Right hindlimb (tissue), 1 donor: ENCODE measurements at places on chromosomes 1 and 21.

GRCh38 chr1:99766378-99766800 lies at the start of gene FRRS1:
FRRS1 (minus strand) TSS chr1:99766635; CDS start chr1:99748768, 17,867 bp downstream.
- peak; percentile 68 for DNase-seq

GRCh38 chr1:172697534-172698002 lies 38.7 kb downstream of the FASLG start:
- no peak for DNase-seq

- DNase-seq: no peak
These were observed 88.8 kb downstream of the RGL1 start for GRCh38 chr1:183893561-183894289.

- no peak for DNase-seq
These were observed 20.2 kb downstream of the PLEKHA6 start for GRCh38 chr1:204339541-204339940.

- peak; percentile 57 for DNase-seq
These were observed 7.8 kb upstream of the MEF2D start for GRCh38 chr1:156508205-156508954.

- no peak for DNase-seq
These were observed 12.5 kb downstream of the MAST2 start for GRCh38 chr1:45815667-45816458.

DNA sequence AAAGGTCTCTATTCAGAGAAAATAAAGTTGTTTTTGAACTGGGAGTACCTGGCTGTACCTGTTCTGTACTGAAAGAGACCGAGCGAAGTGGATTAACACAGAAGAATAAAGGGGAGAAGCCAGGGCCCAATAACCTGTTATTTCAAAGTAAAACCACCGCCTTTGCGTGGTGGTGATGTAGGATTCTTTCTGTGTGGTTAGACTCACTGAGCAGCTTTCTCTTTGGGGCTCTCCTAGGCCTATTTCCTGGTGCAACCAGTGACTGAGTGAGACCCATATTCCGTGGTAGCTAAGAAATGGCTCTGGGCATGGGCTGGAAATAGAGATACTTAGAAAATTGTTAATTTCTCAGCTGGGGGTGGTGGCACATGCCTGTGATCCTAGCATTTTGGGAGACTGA lies 99.9 kb downstream of the XCL2 start:
- no peak for DNase-seq

- DNase-seq: no peak
These were observed 36.6 kb downstream of the GATAD2B start for GRCh38 chr1:153886127-153886526.

DNA sequence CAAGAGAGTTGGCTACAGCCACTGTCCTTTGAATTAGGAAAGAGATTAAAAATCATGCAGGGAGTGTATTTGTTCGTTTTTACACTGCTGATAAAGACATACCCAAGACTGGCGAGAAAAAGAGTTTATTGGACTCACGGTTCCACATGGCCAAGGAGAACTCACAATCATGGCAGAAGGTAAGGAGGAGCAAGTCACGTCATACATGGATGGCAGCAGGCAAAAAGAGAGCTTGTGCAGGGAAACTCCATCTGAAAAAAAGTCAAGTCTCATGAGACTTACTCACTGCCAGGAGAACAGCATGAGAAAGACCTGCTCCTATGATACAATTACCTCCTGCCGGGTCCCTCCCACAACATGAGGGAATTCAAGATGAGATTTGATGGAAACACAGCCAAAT lies 1595.2 kb downstream of the KCNT2 start:
- no peak for DNase-seq

- DNase-seq: peak; percentile 76
These were observed 78.1 kb downstream of the IER5 start for GRCh38 chr1:181166377-181167196.

DNA sequence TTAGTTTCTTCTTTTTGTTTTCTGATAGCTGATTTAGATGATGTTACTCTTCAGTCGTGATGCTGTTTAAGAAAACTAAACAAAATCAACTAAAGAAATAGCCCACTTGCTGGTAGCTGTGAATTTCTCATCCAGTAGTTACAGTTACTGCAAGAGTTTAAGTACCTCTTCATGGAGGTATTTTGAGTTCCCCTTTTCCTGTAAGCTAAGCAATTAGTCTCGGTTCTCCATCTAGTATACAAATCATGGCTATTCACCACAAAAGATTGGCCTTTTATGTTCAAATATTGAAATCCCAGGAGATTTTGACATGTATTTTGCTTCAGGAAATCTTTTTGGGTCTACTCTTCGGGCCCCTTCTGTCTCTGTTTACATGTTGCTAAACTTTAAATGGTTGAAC lies 31.1 kb downstream of the HUNK start:
- DNase-seq: no peak

DNA sequence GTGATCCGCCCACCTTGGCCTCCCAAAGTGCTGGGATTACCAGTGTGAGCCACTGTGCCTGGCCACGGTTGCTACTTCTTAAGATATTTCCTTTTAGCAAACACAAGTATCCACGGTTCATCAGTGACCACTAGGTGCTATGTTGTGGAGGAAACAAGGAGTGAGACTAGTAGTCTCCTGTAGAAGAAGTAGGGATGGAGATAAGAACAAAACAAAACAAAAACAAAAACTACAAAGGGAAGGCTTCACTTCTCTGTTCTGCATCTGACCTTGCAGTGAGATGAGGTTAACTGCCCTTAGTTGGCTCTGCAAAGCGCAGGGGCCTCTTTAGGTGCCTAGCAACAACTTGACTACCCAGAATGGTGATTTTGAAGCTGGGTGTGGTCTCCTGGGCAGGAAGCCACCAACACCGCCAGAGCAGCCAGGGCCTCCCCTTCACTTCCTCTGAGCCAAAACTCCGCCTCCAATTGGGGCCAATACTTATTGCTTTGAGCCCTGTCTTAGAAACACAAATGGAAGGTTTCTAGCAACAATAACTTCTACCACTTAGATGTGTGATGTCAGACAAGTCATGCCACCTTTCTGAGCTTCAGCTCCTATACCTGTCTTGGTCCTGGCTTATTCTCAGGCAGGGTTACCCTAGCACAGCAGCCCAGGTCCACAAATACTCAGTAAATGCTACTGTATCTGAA lies 12.8 kb upstream of the CDC42 start:
- DNase-seq: peak; percentile 90

DNA sequence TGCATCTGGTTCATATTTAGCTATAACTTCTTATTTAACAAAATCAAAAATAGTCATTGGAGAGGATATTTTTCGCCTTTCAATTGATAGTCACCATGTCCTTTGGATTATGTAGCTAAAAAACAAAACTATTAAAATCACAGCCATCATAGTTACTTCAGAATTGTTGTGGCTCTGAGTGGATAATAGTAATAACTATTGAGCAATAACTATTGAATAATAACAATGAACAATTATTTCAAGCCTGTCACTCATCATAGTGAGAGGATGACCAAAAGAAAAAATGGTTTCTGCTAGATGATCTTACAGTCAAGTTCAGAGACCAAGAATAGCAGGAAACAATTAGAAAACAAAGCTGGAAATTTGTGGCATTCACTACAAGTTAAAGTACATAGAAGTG lies 38.4 kb upstream of the AGL start:
- DNase-seq: no peak

GRCh38 chr1:212688341-212689047 lies 11.1 kb downstream of the BATF3 start:
- no peak for DNase-seq

- DNase-seq: no peak
These were observed 254.4 kb downstream of the BRINP2 start for GRCh38 chr1:177425199-177425598.

- no peak for DNase-seq
These were observed 18.5 kb downstream of the UBE2G2 start for GRCh38 chr21:44783020-44783696.

- no peak for DNase-seq
These were observed 45.2 kb downstream of the MAN1A2 start for GRCh38 chr1:117412472-117412871.

DNA sequence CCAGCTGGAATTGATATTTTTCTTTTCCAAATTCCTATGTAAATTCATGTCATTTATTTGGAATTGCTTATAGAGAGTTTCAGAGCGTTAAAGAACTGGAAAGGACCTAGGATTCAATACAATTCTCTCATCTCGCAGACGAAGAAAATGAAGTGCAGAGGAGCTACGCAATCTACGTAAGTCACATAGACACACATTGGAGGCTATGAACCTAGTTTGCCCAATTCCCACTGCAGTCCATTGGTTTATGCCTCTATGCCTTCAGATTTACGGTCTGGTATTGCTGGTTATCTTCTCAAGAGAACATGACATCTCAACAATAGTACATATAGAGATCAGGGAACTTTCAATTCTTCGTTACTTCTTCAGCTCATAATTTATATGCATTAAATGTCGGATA lies 971 bp upstream of the RNF2 start:
- no peak for DNase-seq

GRCh38 chr21:42009018-42009830 lies 936 bp downstream of the ZBTB21 start:
- DNase-seq: peak; percentile 72

DNA sequence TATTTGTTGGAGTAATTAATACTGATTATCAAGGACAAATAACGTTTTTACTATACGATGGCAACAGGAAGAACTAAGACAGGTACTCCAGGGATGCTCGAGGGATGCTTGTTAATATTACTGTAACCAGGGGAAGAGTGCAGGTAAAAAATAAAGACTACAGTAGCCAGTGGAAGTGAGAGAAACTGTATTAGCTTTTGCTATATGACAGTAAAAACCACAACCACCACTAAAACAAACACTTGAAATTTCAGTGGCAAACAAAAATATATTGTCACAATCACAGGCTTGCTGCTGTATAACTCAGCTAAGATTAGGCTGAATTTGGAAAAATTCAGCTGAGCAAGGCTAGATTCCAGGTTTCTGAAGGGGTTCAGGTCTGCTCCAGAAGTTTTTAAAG lies 812.6 kb upstream of the ADGRL4 start:
- DNase-seq: no peak

DNA sequence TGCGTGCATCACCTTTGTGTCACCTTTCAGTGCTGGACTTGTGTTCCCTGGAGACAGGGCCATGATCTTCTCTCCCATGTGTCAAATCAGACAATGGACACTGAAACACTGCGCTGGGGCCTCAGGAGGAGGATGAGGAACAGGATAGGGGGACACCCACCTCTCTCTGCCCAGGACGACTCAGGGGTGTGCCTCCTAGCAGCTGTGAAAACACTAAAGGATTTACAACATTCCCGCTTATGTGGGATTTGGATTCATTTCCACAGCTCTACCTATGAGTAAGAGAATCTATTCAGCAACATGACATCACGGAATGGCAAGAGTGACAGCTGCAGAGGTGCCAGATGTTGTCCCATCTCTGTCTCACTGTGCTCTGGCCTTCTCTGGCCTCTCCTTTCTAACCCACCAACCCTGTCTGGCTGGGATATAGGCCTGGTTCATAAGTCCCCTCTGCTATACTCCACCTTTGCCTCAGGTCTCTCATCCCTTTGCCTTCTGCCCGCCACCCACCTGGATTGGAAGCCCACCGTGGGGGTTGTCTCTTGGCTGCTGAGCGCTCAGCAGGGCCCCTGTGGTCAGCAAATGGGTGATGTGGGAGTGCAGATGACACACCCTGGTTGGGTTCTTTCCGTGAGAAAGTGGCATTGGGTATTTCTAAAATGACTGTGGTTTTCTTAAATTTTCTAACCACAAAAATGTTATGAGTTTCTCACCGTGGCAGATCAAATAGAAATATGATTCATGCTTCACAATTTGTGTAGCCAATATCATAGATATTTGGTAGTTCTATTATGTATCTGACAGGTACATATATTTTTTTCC lies 47.1 kb upstream of the TLR5 start:
- no peak for DNase-seq

DNA sequence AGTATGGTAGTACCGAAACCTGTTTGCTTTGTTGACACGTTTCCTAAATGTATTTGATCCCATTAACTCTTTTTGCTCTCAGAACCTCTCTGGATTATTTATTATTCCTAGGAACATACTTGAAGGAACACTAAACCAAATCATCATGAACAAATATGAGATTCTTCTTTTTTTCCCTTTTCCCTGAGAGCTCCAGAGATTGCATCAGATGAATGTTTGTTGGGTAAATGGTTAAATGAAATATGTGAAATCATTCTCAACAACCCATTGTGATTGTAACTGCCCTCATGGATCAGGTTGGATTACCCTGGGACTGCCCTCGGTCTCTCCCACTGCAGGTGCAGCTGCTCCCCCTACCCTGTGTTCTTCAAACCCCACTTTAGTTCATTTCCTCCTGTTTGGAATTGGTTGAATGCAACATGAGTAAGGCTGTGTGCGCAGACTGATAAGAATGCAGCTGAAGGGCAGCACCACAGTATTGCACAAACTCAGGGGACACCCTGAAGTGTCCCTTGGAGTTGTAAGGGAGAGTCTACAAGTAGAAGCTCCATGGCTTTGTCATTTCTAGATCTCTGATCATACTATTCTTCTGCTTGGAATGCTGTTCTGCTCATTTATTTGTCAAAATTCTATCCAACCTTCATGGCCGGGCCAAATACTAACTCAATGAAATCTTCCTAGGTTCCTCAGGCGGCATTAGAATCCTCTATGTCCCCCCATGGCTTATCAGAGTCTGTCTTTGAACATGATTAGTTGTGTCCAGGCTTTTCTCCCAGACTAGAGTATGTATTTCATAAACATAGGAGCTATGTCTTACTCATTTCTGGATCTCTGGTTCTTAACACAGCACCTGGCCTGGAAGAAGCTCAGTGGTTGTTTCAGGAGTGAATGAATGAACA lies 47.1 kb upstream of the NEK2 start:
- no peak for DNase-seq
